ENCODE measurements at places on chromosomes 13 and 19.

DNA sequence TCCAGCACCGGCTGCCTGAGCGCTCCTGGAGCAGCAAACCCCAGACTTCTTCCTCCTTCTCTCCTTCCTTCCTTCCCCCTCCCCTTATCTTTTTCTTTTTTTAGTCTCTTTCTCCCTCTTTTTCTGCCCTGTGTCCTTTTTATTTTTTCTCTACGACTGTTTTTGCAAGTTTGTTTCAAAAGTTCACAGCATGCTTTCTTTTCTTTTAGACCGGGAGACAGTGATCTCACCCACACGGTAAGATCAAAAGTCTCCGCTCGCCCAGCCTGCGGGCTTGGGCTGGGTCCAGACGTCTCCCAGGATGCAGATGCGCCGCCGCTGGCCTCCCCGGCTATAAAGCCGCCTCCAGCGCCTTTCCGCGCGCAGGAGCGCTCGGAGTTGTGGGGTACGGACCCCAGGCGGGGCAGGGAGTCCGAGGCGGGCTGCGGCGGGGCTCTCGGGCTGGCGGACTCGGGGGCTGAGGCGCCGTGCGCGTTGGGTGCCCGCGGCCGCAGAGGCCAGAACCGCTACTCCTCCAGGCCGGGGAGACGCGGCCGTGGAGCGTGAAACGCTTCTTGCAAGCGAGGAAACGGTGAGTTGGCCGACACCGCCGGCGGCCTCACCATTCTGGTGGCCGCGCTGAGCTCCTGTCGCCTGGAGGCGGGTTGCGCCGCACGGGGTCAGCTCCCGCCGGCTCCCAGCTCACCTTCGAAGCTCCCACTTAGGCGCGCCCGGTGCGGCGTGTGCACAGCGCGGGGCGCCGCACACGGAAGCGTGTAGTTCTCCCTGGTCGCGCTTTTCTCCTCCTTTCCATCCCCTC lies 2.0 kb upstream of the TSHZ3 start:
- no peak for DNase-seq

DNA sequence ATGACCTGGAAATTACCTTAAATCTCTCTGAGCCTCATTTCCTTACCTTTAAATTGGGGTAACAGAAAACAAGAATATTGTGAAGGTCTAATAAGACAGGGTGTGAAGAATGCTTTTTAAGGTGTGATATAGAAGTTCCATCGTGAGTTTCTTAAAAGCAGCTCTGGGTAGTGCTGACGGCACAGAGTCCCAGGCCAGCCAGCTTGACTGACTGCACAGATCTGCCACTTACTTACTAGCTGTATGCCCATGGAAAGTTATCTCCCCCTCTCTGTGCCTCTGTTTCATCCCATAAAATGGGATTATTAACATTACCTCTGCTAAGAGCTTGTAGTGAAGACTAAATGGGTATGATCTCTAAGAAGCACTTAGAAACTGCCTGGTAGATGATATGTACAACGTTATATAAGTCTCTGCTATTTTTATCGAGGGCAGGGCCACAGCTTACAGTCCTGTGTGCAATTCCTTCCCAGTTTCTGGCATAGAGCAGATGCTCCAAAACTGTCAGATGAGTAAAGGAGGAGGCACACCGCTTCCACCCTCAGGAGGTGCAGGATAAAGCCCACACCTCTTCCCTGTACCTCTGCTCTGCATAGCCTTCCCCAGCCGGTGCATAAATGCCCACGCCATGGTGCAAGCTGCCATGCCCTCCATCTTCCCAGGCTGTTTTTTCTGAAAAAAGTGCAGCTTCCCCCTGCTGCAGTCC lies 99.6 kb downstream of the MBNL2 start:
- no peak for DNase-seq

GRCh38 chr19:38557205-38557799 lies 60.5 kb downstream of the MAP4K1 start:
- no peak for DNase-seq

GRCh38 chr13:109126178-109126577 lies 496.8 kb downstream of the MYO16 start:
- DNase-seq: no peak

DNA sequence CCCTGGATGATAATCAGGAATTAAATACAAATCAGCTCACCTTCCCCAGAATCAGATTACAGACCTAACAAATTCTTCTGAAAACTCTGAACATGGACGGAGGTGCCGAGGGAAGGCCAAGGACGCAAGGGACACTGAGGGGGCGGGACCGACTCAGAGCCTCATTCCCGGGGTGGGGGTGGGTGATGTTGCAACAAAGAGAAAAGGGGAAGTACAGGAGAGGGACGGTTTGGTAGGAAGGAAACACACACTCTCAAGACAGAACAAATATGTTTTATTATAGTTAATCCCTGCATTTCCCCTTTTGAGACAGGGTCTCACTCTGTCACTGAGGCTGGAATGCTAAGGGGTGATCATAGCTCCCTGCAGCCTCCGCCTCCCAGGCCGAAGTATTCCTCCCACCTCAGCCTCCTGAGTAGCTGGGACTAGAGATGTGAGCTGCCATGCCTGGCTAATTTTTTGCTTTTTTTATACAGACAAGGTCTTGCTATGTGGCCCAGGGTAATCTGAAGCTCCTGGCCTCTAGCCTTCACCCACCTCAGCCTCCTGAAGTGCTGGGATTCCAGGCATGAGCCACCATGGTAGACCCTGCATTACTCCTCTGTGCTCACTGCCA lies 786 bp upstream of the LILRA2 start:
- no peak for DNase-seq
